Esophagus muscularis mucosa (tissue), 4 donors: ENCODE measurements at places on chromosomes 5 and 9. TPM values are rescaled to one million over a fixed set of nuclear protein-coding genes. Genes with fewer than 3 reads are reported as not detected.

The ACTBL2 gene
- total RNA-seq = not detected

DNA sequence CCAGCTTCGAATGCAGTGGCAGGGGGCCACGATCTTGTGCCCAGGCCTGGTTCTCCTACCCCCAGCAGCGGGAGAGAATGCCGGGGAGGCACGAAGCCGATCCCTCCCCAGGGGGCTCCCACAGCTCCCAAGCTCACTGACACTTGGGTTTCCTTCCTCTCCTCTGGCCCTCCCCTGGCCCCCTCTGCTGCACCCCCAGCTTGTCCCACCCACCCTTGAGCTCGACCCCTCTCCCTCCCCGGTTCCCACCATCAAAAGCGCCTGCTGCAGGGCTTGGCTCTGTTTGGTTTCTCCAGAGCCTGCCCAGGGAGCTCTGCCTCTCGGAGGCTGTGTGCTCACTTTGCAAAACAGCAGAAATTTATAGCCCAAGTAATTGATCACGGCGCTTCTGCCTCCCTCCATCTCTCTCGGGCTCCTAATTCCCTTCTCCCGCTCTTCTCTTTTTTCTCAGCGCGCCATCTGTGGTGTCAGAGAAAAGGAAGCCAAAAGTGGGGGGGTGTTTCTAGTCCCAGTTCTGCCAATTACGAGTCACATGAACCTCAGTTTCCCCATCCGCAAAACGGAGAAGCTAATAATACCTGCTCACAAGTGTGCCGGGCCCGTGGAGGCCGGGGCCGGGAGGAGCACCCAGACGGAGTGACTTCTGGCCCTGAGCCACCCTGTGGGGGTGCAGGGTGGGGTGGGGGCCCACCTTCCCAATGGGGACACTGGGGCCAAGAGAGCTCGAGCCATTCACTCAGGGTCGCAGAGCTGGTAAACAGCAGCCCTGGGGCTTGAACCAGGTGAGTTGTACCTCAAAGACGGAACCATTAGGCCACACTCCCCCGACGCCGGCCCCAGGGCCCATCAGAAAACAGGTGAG, 141.2 kb upstream of the IER5L start:
- H3K27me3 ChIP-seq = no peaks in the 10 kb centered on the region
- peak overlapping the region; percentile 88 for H3K27ac ChIP-seq
- peaks cover 90% of the 10 kb centered on the region for H3K4me1 ChIP-seq
- H3K36me3 ChIP-seq = no peaks in the 10 kb centered on the region

GRCh38 chr9:72574156-72574810, 52.9 kb downstream of the TMC1 start:
- no peak for DNase-seq
- H3K27ac ChIP-seq = no peak overlapping the region
- peaks cover 35% of the 10 kb centered on the region for H3K4me1 ChIP-seq
- H3K4me3 ChIP-seq = no peak overlapping the region

DNA sequence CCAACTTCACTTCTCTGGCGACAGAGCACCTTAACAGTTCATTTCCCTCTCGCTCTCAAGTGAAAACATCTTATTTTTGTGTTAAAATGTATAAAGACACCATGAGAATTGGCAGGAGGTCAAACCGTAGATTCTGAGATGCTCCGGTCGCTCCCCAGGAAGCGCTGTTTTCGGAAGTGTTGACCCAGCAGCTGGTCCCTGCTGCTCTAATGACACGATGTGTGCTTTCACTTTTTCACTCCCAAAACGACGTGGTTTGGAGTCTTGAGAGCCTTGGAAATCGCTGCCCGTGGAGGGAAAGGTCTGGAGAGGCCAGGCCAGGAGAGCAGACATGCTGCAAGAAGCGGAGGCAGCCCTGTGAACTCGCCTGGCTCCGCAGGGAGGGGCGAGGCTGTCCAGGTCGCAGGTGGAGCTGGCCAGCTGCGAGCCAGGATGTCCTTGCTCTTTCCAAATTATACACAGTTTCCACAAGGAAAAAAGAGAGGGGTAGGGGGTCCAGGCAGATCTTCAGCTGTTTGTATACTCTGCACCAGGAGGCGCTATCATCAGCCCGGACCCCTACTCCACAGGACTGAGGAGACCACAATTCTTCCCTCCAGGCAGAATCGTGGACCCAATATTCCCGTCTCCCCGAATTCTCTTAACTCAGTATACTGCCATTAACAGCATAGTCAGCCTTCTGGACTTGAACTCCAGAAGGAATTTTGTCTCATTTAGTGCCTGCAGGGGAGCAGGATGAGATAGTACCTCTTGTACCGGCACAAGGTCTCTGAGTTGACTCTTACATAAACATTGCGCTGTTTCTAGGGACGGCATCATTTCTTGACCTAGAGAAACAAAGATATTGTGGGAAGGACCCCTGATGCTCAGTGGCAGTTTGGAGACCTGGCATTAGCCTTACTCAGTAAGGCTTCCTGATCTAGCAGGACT, 248.6 kb upstream of the ANKRD55 start:
- peaks cover 31% of the 10 kb centered on the region for H3K4me1 ChIP-seq
- H3K27ac ChIP-seq = peak overlapping the region; percentile 92
- no peaks in the 10 kb centered on the region for H3K36me3 ChIP-seq

DNA sequence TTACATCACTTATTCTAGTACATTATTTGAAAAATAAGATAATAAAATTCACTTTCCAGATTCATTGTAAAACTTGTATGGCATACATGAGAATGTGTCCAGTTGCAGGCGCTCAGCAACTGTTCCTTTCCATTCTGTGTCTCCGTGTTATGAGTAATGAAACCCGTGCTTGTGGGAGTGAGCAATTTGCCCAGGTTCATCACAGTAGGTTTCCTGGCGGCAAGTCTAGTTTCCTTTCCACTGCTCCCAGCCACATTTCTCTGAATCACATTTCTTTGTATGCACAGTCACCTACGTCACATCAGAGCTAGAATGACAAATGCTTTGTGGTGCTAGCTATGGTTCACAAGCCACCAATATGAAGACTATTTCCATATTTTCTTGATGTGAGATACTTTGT, 39.9 kb downstream of the MOCS2 start:
- no peaks in the 10 kb centered on the region for H3K4me1 ChIP-seq
- H3K4me3 ChIP-seq = no peak overlapping the region
- H3K27ac ChIP-seq = no peak overlapping the region
- no peaks in the 10 kb centered on the region for H3K27me3 ChIP-seq
